ENCODE measurements at places on chromosomes 5 and 9.
A peak's percentile ranks its signal among the peaks of the same experiment; 100 is the strongest.

- DNase-seq: no peak
Measured at GRCh38 chr9:136896027-136896426, 9.7 kb downstream of the TRAF2 start.

DNA sequence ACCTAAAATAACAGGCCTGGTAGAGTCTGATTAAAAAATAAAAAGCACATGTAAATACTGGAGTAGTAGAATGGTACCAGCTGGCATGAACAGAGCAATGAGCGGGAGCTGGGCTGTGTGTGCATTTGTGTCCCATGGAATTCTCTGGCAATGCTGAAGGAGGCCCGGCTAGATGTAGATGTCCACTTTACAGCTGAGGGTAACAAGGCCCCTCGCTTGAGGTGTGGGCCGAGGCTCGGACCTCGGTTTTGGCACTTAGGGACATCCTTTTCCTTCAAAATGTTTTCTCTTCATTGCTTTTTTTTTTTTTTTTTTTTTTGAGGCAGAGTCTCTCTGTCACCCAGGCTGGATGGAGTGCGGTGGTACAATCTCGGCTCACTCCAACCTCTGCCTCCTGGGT, 1.5 kb upstream of the FGD3 start:
- DNase-seq: no peak

GRCh38 chr5:145500710-145501109, 334.4 kb downstream of the PRELID2 start:
- no peak for DNase-seq

- DNase-seq: no peak
Measured at GRCh38 chr5:178106556-178107239, 6.6 kb upstream of the N4BP3 start.

- no peak for DNase-seq
Measured at GRCh38 chr5:1760231-1760630, 39.4 kb downstream of the MRPL36 start.

- DNase-seq: no peak
Measured at GRCh38 chr5:65068410-65068809, 299.7 kb downstream of the CWC27 start.

DNA sequence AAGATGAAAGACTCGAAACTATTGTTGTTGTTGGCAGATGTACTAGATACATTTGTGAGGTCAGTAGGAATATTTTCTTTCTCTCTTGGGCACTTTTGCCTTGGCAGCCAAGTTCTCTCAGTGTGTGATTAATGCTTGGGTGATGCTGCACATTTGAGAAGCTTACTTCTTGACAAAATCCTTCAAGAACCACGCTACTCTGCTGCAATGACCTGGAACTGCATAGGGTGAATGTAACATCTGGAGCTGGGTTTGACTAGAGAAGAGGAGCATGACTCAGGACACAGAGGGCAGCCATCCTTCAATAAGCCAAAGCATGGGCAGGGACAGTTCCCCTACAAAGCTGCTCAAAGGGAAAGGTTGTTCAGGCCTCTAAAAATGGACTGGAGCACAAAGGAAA, 75.5 kb upstream of the PUM3 start:
- no peak for DNase-seq

GRCh38 chr5:154053468-154053867, 14.7 kb downstream of the MFAP3 start:
- no peak for DNase-seq

- no peak for DNase-seq
Measured at GRCh38 chr9:94822273-94822672, 95.8 kb downstream of the AOPEP start.

GRCh38 chr9:82108941-82109340, 120.4 kb downstream of the SPATA31D1 start:
- DNase-seq: no peak

DNA sequence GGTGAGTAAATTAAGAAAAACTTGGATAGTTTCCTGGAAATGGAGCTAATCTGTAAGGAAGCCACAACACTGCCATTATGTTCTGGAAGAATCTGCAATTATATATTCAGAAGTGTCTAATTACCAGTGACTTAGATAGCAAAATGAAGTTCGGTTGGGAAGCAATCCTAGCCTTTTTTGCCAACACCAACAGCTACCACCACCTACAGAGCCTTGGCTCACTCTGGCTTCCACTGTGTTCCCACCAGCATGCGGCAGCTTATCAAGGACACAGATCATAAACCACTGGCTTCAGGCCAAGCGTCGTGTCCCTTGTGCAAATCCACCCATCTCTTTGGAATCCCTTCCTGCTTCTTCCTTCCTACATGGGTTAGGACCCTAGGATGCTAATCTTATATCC, 118.0 kb upstream of the PCA3 start:
- no peak for DNase-seq

DNA sequence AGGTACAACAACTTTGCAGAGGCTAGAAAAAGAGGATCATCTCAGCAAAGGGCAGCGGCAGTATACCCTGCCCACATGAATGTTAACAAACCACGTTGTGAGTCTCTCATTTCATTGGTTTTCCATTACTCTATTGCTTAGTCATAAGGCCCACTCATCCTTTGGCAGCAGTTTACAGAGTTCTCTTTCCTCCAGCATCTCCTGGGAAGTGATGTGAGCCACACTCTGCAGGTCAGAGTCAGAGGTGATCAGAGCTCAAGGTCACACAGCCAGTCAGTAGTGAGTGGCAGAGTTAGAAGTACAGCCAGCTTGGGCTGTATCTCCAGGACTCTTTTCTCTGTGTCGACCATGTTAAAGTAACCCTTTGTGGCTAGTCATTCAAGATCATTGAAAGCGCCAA, 599.6 kb upstream of the GRAMD2B start:
- no peak for DNase-seq

GRCh38 chr5:83357621-83358231, 113.8 kb upstream of the VCAN start:
- no peak for DNase-seq

- no peak for DNase-seq
Measured at GRCh38 chr9:27542508-27542907, 12.9 kb upstream of the MOB3B start.

DNA sequence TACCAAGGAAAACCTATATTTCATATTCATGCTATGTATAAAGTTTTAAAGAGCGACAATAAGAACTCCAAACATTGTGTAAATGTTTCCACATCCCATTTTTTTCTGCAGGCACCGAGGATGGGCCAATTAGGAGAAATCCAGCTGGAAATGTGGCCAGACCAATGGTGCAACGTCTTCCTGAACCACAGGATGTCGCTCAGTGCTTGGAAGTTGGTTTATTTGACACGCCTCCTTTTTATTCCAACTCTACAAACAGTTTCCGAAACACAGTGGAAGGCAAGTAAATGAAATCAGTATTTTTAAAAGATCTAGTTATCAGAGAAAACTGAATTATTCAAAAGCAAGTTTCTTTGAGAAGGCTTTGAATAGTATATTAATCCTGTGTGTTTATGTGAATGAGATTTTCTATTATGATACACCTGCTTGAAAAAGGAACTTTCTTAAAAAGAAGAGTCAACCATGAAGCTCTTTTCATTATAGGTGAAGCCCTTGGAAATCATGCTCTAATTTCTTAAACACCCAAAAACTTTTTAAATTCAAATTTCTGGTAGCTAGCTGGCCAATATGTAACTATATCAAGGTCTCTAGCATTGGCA, 9.1 kb downstream of the TYRP1 start:
- no peak for DNase-seq

DNA sequence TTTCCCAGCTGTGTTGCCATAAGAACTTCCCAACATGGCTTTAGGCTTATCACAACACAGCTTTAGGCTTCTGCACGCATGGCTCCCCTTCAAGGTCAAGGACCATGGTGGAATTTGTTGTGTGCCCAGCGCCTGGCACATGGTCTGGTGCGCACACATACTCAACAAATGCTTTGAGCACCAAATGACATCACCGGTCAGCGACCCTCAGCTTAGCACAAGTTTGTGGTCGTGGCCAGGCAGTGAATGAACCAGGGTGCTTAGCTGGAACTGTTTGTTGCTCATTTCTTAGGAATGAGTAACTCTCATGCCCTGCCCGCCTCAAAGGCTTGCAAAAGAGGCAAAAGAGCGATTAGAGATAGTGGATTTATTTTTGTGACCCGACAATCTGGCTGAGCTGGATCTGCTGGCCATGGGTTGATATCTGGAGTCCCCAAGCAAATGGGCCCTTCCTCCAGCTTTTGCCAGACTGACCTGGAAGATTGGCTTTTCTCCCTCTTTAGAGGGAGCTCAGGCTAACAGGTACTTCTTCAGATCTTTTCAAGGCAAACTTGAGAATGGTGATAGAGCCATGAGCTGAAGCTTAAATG, 58.9 kb downstream of the DAP start:
- DNase-seq: peak; percentile 13

DNA sequence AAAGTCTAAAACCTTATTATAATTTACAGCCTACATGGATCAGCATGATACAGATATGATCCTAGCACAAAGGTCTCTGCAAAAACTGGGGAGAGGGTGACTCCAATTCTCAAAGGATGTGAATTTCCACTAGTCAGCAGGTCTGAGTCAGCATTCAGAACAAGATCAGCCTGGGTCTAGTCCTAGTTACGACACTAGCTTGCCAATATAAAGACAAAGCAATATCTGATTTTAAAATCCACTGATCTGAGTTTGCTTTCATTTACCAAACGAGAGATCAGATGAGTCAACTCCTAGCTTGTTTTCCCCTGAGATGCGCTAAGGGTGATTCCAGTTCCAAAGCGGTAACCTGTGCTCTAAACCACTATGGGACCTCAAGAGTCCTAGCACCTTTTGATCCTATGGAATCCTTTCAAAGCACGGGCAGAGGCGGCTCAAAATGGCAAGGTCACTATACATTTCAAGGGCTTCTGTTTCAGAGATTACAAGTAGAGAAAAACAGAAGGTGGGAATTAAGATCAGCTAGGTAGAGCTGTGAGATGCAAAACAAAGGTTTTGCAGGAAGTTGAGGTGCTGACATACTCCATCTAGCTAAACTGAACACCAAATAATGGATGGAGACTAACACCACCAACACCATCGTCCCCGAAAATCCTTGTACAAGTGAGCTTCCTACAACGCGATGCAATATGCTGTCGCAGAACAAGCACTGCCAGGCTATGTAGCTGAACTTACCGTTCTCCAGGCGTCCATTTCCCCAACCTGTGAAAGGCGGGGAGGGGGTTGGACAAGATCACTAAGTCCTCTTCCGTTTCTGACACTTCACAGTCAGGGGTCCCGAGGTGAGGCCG, 906 bp downstream of the SLC25A51 start:
- no peak for DNase-seq

DNA sequence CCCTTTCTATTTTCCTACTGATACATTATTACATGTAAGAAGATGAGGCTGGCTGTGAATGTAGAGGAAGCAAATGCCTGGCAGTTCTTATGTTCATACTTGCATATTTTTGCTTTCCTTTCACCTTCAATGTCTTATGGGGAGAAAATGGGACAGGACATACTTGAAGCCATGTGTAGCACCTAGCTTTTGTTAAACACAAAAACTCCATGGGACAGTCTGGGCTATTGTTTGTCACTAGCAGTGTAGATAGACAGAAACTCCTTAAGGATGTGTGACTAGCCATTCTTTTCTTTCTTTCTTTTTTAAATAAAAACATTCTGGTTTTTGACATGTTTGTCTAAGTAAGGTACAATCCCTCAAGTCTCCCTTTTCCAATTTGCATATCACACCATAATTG, 122.7 kb downstream of the ARL15 start:
- DNase-seq: no peak

GRCh38 chr5:160347448-160347847, 23.0 kb downstream of the C1QTNF2 start:
- no peak for DNase-seq

DNA sequence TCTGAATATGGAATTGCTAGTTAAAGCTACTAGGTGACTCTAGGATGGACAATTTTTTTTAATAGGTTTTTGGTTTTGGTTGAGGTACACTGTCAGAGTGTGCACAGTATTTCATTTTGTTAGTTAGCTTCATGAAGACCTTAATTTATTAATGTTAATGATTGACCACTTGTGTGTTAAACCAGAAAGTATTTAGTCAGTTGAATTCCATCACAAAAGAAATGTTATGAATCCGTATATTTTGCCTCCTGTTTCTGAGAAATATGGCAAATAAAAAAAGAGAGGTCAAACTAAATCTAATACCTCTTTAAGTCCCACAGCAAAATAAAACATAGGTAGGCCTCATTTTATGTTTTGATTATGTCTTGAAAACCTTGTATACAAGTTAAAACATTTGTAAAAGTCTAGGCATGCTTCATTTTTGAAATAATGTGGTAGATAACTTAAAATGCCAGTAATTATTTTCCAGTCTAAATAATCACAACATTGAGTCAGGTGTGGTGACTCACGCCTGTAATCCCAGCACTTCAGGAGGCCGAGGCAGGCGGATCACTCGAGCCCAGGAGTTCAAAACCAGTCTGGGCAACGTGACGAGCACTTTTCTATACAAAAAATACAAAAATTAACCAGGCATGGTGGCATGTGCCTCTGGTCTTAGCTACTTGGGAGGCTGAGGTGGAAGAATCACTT, 50.8 kb downstream of the ITGA1 start:
- DNase-seq: no peak

- no peak for DNase-seq
Measured at GRCh38 chr5:118894709-118895108, 93.6 kb downstream of the DTWD2 start.

DNA sequence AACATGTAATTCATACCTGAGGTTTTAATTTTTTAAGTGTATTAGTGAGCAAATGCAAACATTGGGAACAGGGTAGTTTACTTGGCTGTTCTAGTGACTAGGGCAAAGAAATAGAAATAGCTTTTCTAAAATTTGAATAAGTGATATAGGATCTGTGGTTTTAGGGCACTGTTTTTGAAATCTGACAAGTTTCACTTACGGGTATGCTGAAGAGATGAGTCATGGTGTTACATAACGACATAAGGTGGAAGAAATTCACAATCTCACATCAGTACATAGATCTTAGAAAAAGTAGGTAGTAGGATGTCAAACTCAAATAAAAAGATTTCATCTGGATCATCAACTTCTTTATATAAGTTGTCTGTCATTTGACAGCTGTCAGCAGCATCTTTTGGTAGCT, 772.3 kb downstream of the MAT2B start:
- no peak for DNase-seq

- peak; percentile 86 for DNase-seq
Measured at GRCh38 chr5:160230686-160231527, 1.6 kb downstream of the FABP6 start.

DNA sequence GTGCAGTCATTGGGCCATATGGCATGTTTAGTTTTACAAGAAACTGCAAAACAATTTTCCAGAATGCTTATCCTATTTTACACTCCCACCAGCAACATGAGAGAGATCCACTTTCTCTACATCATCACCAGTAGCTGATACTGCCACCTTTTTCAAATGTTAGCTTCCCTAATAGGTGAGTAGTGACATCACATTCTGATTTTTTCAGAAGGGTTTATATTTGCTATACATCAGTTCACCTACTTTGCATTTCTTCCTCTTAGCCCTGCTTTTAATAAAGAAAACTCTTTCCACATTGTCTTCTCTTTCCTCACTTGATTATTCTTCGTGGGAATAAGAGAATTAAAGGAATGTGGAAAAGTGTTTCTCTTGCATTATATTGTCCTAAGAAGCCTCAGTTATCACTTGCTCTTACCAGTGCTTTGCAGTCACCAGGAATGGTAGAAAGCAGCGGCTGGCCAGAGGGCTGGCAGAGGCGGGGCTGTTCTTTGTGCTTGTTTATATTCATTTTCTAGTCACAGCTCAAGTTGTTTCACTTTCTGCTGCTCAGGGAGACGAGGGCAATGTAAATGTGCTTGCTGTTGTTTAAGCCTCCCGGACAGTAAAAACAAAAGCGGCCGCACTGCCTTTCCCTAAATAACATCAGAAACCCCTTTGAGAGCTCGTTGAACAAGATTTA, 164.8 kb downstream of the HSD17B3 start:
- peak; percentile 42 for DNase-seq
